Caco-2 (cell line): ENCODE measurements at places on chromosomes 7 and 10.

GRCh38 chr10:14383266-14383665 is 52.5 kb upstream of the FRMD4A start:
- peaks cover 10% of the 10 kb centered on the region for H3K4me1 ChIP-seq
- no peaks in the 10 kb centered on the region for H3K36me3 ChIP-seq
- DNase-seq = no peak

DNA sequence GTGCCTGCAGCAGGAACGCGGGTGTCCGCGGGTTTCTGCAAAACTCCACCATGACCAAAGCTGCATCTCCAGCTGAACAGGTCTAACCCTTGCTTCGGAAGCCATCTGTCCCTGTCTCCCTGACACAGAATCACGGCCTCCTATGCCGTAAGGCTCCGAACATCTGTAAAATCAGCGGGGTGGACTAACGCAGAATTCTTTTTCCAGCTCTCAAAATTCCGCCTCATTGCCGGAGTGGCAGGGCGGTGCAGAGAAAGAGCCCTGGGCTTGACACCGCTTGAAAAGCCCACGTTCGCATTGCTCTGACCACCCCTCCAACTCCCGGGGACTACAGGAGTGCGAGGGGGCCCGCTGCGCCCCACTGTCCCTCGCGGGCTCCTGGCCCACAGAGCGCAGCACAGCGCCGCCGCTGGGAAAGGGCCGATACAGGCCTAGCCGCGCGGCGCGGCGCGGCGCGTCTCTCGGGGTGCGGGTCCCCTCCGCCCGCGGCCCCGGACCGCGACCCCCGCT is 409 bp downstream of the DNMBP start:
- H3K4me1 ChIP-seq = peaks cover 33% of the 10 kb centered on the region
- no peak overlapping the region for H3K27ac ChIP-seq
- no peak for DNase-seq
- no peaks in the 10 kb centered on the region for H3K36me3 ChIP-seq
- peak overlapping the region; percentile 90 for H3K4me3 ChIP-seq

DNA sequence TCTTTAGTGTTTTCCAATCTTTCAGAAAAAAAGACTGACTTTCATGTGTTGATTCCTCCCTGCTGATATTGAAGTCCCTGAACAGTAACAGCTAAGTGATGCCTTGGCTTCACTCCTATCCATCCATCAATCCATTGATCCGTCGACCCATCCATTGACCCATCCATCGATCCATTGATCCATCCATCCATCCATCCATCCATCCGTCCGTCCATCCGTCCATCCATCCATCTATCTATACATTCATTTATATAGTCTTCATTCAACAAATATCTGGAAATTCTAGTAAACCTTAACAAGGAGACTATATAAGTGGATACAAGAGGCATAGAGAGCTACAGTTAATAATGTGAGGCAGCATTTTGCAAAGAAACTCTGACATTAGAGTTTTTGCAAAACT is 21.6 kb upstream of the LAMB1 start:
- no peaks in the 10 kb centered on the region for H3K36me3 ChIP-seq
- H3K27me3 ChIP-seq = no peaks in the 10 kb centered on the region
- peaks cover 17% of the 10 kb centered on the region for H3K4me1 ChIP-seq
- no peak for DNase-seq
- H3K4me3 ChIP-seq = no peak overlapping the region
- H3K27ac ChIP-seq = no peak overlapping the region

- no peak overlapping the region for H3K27ac ChIP-seq
- DNase-seq = no peak
- H3K27me3 ChIP-seq = no peaks in the 10 kb centered on the region
These were observed 298.6 kb downstream of the TFEC start for GRCh38 chr7:115731796-115732471.

DNA sequence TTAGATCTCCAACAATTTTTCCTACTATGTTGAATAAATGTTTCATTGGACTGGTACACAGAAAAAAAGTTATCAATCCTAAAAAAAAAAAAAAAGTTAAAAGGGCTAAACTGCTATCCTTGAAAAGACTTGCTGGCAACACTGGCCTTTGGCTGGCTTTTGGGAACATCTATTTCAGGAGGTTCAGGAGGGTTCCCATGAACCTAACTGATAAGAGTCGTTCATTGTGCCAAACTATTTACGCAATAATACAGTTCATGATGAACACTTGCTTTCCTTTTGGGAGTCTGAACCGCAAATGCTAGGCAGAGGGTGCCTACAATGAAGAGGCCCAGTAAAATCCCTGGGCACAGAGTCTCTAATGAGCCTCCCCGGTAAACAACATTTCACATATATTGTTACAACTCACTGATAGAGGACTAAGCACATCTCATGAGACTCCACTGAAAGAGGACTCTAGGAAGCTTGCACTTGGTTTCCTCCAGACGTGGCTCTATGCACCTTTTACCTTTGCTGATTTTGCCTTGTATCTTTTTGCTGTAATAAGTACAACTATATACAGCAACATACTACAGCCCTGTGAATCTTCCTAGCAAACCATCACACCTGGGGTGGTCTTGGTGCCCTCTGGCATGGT is 45.0 kb downstream of the ZFAND4 start:
- H3K27me3 ChIP-seq = no peaks in the 10 kb centered on the region
- H3K27ac ChIP-seq = no peak overlapping the region
- DNase-seq = no peak
- no peaks in the 10 kb centered on the region for H3K4me1 ChIP-seq

GRCh38 chr7:73438547-73439409 is 5.2 kb downstream of the FZD9 start:
- H3K27me3 ChIP-seq = no peaks in the 10 kb centered on the region
- no peak overlapping the region for H3K4me3 ChIP-seq
- peak overlapping the region; percentile 50 for H3K27ac ChIP-seq
- peaks cover 2% of the 10 kb centered on the region for H3K36me3 ChIP-seq

DNA sequence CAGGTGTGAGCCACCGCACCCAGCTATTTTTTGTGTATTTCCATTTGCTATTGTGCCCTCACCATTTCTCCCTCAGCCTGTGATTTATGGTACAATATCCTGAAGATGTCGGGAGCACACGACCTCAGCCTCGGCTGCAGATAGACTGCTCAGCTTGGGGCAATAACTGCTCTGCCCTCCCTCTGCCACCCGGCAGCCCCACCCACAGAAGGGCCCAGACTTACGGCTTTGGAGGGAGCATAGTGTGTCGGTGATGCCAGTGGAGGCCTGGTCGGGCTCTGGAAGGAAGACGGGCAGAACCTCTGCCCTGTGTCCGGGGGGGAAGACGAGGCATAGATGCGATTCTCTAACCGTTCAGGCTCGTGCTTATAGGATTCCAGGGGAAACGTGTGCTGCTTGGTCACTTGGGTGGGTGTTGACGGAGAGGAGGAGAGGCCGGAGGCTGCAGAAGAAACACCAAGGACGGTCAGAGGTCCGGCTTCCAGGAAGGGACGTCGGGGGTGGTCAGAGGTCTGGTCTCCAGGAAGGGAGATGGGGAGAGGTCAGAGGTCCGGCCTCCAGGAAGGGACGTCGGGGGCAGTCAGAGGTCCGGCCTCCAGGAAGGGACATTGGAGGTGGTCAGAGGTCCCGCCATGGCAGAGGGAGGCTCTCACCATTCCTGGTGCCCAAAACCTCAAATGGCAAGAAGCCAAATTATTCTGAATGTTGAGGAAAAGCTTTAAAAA is 155.7 kb upstream of the RHEB start:
- no peaks in the 10 kb centered on the region for H3K36me3 ChIP-seq
- H3K4me1 ChIP-seq = no peaks in the 10 kb centered on the region
- no peak overlapping the region for H3K4me3 ChIP-seq
- H3K27ac ChIP-seq = no peak overlapping the region
- no peaks in the 10 kb centered on the region for H3K27me3 ChIP-seq

GRCh38 chr7:98729121-98729520 is 112.0 kb downstream of the NPTX2 start:
- no peaks in the 10 kb centered on the region for H3K36me3 ChIP-seq
- no peaks in the 10 kb centered on the region for H3K27me3 ChIP-seq
- H3K4me3 ChIP-seq = no peak overlapping the region
- no peaks in the 10 kb centered on the region for H3K4me1 ChIP-seq
- DNase-seq = no peak

GRCh38 chr7:18257711-18258110 is 230.1 kb upstream of the PRPS1L1 start:
- no peaks in the 10 kb centered on the region for H3K4me1 ChIP-seq
- no peaks in the 10 kb centered on the region for H3K36me3 ChIP-seq
- no peak overlapping the region for H3K27ac ChIP-seq
- no peaks in the 10 kb centered on the region for H3K27me3 ChIP-seq
- no peak for DNase-seq

DNA sequence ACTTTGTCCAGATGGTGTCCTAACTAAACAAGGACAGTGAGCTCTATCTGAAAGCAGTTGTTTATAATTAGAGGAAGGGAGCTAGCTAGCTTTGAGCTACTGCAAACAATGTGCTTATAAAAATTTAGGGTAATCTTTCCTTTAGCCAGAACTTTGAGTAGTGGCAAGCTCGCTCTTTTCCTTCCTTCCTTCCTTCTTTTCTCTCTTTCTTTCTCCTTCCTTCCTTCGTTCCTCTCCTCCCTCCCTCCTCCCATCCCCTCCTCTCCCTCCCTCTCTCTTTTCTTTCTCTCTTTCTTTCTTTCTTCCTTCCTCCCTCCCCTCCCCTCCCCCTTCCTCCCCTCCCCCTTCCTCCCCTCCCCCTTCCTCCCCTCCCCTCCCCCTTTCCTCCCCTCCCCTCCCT is 520.1 kb downstream of the INHBA start:
- no peaks in the 10 kb centered on the region for H3K27me3 ChIP-seq
- H3K27ac ChIP-seq = no peak overlapping the region
- no peaks in the 10 kb centered on the region for H3K36me3 ChIP-seq
- no peak for DNase-seq
- no peak overlapping the region for H3K4me3 ChIP-seq
- peaks cover 16% of the 10 kb centered on the region for H3K4me1 ChIP-seq

GRCh38 chr7:36734731-36735130 is 10.4 kb upstream of the AOAH start:
- no peaks in the 10 kb centered on the region for H3K27me3 ChIP-seq
- H3K4me3 ChIP-seq = no peak overlapping the region
- H3K36me3 ChIP-seq = no peaks in the 10 kb centered on the region

- peaks cover 4% of the 10 kb centered on the region; the same call in 1 of the 2 replicates for H3K4me1 ChIP-seq
- H3K4me3 ChIP-seq = no peak overlapping the region
- H3K36me3 ChIP-seq = no peaks in the 10 kb centered on the region
- H3K27ac ChIP-seq = no peak overlapping the region
- DNase-seq = no peak
These were observed 34.6 kb downstream of the ANXA8 start for GRCh38 chr10:47449102-47449978.

DNA sequence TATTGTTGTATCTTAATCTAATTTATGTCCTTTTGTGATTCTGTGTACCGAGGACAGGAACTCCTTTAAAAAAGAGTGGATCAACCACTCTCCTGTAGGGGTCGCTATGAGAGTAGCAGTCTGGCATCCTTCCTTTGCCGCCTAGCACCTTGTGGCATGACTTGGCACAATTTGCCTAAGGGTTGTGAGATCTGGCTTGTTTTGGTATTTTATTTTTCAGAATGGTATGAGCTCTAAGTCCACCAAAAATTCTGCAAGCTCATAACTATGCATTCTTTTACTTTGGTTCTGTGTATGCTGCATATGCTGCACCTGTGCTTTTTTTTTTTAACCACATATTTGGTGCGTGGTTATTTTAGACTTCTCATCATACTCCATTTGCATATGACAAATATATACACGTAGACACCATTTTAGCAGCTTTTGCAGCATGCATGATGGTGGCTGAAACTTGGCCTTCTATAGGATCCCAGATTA is 112.8 kb downstream of the CDK14 start:
- DNase-seq = no peak
- no peaks in the 10 kb centered on the region for H3K27me3 ChIP-seq
- no peak overlapping the region for H3K27ac ChIP-seq
- peaks cover 25% of the 10 kb centered on the region for H3K4me1 ChIP-seq

- H3K27me3 ChIP-seq = no peaks in the 10 kb centered on the region
- H3K36me3 ChIP-seq = no peaks in the 10 kb centered on the region
- no peak overlapping the region for H3K4me3 ChIP-seq
- H3K4me1 ChIP-seq = no peaks in the 10 kb centered on the region
- peak overlapping the region; percentile 47 for H3K27ac ChIP-seq
- DNase-seq = no peak
These were observed 29.2 kb upstream of the NPFFR1 start for GRCh38 chr10:70312972-70313371.

- no peak overlapping the region for H3K27ac ChIP-seq
- H3K27me3 ChIP-seq = no peaks in the 10 kb centered on the region
- no peaks in the 10 kb centered on the region for H3K36me3 ChIP-seq
- DNase-seq = no peak
- no peak overlapping the region for H3K4me3 ChIP-seq
These were observed 103.9 kb upstream of the RET start for GRCh38 chr10:42972946-42973345.

DNA sequence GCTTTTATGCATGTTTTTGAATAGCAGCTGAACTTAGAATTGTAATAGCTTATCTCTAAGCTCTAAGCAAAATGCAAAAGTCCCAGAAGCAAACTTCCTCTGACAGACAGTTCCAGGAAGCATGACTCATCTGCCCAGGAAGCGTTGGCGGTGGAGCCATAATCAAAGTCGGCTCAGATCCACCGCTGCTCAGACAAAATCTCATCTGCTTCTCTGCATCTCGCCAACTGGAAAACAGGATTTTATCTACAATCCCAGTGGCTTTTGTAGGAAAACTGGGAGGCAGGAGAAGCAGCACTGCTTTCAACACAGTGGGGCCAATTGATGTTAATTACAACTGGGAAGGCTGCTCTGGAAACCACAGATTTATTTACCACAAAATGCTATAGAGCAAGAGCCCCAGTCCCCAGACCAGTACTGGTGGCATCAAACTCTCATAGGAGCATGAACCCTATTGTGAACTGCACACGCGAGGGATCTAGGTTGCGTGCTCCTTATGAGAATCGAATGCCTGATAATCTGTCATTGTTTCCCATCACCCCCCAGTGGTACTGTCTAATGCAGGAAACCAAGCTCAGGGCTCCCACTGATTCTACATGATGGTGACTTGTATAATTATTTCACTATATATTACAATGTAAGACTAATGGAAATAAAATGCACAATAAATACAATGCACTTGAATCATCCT is 99.9 kb downstream of the CUBN start:
- no peak overlapping the region for H3K4me3 ChIP-seq
- no peak overlapping the region for H3K27ac ChIP-seq
- H3K4me1 ChIP-seq = no peaks in the 10 kb centered on the region
- H3K27me3 ChIP-seq = no peaks in the 10 kb centered on the region
- DNase-seq = no peak

GRCh38 chr10:133042061-133042460 is 45.7 kb upstream of the ADGRA1 start:
- no peak overlapping the region for H3K27ac ChIP-seq
- peaks cover 9% of the 10 kb centered on the region; the same call in 1 of the 2 replicates for H3K4me1 ChIP-seq
- H3K4me3 ChIP-seq = no peak overlapping the region
- no peaks in the 10 kb centered on the region for H3K36me3 ChIP-seq
